Activated naive CD8-positive, alpha-beta T cell treated with anti-CD3 and anti-CD28 coated beads, Interleukin-2, amount 50 U/mL, for 16 hours (primary cell): ENCODE measurements at places on chromosomes 2 and 18.

GRCh38 chr2:208570066-208570465, 163.5 kb downstream of the PTH2R start:
- no peak for DNase-seq

- DNase-seq: no peak
These were observed 75.7 kb downstream of the RBMS1 start for GRCh38 chr2:160417745-160418397.

DNA sequence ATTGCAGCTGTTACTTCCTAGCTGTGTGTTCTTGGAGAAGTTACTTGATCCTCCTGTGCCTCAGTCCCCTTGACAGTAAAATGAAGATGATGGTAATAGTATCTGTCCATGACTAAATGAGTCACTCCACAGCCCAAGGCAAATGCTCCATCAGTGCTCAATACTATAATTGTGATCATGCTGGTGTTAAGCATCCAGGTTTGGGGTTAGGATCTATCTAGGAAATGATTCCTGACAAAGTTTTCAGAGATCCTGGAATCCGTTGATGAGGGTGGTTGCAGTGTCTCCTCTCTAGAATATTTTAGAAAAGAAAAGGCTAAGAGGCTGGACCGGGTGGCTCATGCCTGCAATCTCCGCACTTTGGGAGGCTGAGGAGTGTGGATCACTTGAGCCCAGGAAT, 2.7 kb upstream of the PRELID3A start:
- no peak for DNase-seq

DNA sequence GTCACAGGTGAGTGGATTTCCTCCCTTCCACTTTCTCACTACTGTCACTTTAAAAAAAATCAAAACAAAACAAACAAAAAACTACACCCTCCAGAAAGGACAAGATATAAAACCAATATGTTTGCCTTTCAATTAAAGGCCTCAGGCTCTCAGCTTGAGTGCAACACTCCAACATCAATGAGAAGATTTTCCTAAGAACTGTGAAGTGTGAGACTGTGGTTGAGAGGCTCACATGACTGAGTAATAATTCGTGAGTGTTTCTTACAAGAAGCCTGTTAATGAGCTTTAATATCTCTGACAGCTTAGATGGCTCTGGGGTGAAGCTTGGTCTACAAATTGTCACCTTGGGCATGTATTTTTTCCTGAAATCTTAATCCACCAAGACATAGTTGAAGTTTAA, 216.1 kb downstream of the ETAA1 start:
- DNase-seq: no peak

DNA sequence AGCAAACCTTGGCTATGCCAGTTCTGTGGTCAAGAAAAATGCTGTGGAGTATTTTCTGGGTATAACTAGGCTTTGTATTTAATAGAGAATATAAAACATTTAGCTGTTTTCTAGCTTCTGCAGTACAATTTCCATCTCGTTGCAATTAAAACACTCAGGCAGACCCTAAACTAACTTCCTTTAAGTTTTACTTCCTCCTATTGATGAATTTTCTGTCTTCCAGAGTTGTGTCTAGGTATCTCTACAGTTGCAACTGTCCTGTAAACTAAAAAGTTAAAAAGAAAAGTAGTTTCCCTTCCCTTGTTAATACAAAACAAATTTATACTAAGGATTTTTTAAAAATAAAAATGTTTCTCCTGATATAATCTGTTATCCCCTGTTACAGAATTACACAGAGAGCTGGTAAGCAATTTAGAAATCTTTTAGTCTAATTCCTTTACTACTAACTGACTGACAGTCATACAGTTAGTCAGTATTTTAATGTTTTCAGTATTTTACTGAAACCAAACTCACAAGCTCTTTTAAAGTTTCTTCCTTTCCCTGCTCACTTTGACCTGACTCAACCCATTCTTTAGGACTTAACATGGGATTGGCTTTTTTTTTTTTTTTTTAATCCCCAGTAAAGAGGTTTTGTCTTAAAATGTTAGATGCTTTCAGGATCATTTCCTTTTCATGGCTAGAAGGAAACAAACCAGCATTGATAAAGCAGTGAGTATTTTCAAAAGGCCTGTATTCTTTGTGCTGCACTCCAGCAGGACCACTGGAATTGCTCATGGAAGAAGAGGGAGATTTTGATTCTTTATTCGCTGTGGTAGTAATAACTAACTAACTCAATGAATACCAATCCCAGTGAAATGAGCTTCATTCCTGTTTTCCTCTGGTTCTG, 22.9 kb downstream of the ITGAV start:
- DNase-seq: no peak

DNA sequence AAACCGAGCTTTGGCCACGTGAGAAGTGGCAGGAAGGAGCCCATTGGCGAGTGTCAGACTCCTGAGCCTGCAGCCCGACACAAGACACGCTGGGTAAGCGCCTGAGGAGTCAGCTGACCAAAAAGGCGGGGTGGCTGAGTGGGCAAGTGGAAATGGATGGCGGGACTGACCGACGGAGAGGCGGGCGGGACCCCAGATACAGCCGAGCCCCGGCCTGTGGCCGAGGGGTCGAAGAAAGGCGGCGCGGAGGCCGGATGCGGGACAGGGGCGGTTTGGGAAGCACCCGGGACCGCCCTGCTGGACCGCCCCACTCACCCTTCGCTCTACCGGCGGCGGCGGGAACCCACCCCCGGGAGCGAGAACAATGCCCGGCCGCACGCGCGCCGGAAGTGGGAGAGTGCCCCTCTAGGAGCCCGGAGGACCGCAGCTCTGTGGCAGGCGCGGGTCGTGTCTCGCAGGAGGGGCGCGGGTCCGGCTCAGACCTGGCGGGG, 22.8 kb downstream of the ZSCAN30 start:
- DNase-seq: peak; percentile 35

DNA sequence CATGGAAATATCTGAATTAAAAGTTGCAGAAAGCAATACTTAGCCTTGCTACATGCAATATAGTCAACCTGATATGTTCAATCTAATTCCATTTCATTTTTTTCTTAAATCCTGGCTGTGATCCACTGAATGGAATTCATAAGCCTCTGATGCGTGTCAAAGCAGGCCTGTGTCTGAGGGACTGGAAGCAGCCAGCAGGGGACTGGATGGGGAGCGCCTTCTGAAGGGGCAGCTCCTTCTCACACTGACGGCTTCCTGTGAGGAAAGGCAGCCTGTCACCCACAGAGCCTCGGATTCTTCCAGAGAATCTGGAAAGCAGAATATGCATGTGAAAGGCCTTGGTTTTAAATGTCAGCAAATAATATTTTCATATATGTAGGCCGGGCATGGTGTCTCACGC, 73.5 kb downstream of the KCNF1 start:
- DNase-seq: no peak

GRCh38 chr18:9233771-9234440, 97.3 kb downstream of the ANKRD12 start:
- no peak for DNase-seq

DNA sequence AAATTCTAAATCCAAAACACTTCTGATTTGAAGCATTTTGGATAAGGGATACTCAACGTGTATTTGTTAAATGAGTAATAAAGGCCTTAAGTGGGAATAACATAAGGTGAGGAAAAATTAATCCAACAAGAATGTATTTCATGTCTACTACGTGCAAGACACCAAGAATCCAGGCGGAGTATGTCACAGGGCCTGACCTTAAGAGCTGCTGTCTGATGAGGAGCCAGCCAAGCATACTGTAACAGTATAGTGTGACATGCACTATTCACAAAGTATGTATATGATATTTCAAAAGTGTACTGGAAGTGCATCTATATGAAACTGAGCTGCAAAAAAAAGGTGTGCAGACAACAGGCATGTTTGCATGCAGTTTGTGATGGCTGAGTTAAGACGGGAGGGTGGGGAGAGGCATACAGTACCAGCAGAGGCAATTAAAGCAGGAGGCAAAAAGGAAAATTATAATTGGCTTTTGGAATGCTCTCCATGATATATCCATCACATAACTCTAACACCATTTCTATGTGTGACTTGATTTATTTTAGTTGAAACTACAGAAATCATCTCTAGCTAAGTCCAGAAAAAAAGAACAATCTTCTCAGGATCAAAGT, 18.2 kb downstream of the IWS1 start:
- DNase-seq: no peak

DNA sequence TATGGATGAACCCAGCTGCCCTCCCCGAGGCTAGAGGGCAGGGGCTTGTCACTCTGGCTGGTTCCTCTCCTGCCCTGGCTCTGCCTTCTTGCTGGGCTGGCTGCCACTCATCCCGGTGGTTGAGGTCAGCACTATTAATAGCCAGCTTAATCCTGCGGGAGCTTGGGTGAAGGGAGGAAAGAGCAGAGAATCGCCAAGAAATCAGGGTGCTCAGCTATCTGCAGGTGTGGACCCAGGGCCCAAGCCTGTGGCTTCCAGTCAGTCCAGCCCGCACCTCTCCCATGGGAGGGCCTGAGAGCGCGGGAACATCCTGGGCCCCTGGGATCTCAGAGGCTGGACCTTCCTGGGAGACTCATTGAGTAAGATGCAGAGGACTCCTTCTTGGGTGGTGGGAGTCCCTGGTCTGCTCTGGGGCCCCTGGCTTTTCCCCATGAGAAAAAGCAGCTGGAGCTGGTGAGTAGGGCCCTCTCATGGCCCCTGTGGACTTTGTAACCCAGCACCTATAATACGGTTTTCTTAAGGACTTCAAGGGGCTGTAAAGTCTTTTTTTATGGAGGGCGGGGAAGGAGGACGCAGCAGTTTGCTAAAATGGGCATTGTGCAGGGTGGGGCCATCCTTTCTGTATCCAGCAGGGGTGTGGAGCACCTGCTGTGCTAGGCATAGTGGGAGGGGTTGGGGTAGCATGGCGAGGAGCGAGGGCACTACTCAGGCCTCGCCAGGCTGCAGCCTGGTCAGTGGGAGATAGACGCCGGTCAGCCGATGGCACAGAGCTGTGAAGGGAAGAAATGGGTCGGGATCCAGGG, 27.4 kb upstream of the CNNM3 start:
- DNase-seq: no peak

DNA sequence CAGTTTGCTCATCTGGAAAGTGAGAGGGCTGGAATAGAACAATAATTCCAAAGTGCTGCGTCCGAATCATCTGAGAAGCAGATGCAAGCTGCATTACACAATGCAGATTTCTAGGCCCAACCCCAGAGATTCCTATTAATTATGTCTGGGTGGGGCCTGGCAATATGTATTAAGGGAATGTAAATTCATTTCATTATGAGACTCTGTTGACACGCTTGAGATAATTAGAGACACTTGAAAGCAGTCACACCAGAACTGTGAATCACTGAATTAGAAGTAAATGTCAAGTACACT, 54.7 kb upstream of the HK2 start:
- no peak for DNase-seq

- DNase-seq: no peak
These were observed 7.4 kb upstream of the POLI start for GRCh38 chr18:54261894-54262293.
